ENCODE measurements at places on chromosomes 12 and 14. TPM values are rescaled to one million over a fixed set of nuclear protein-coding genes. Genes with fewer than 3 reads are reported as not detected.

The KCNC2 gene
- total RNA-seq = under 0.01 TPM

The SRRM4 gene
- total RNA-seq = under 0.01 TPM

The ZFHX2 gene
- total RNA-seq = 1.8 TPM

The CCDC196 gene
- not detected for total RNA-seq

The HOXC12 gene
- not detected for total RNA-seq

The DPPA3 gene
- total RNA-seq = not detected

The FAM177A1 gene
- 82.9 TPM for total RNA-seq

The KRT78 gene
- not detected for total RNA-seq

The CLEC1A gene
- total RNA-seq = not detected

The TAS2R9 gene
- total RNA-seq = 0.35 TPM
